Stimulated activated CD4-positive, alpha-beta T cell treated with anti-CD3 and anti-CD28 coated beads, TNF-alpha, amount 100 ng/mL, for 48 hours (primary cell): ENCODE measurements at places on chromosomes 7 and 10.

- DNase-seq = no peak
These were observed 31.0 kb downstream of the SBDS start for GRCh38 chr7:66964411-66964810.

DNA sequence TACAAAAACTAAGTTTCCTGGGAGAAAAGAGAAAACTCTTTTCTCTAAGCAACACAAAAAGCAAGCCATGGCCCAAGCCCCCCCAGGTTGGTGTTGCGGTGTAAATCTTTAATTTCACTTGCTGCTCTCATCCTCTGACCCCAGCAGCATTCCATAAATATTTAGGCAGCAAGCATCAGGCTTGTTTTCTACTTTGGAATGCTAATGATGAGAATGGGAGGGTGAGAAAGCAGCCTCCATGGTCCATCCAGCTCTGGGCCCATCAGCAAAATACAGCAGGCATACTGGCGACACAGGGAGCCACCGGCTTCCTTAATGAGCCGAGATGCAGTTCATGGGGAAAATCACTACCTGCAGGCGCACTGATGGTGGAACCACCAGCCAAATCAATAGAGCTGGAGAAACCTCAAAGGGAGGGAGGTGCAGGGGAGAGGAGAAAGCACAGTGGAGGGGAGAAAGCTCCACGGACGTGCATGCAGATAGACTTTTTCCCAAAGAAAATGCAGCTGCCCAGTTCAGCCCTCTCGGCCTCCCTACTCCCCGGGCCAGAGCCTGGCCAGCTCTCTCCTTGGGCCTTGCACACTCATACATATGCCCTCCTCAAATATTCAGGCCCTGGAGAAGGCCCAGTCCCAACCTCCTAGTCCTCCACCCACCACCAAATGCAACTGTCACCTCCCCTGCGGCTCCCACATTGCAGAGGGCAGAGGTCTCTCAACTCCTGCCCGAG, 131.9 kb downstream of the GRID1 start:
- no peak for DNase-seq

DNA sequence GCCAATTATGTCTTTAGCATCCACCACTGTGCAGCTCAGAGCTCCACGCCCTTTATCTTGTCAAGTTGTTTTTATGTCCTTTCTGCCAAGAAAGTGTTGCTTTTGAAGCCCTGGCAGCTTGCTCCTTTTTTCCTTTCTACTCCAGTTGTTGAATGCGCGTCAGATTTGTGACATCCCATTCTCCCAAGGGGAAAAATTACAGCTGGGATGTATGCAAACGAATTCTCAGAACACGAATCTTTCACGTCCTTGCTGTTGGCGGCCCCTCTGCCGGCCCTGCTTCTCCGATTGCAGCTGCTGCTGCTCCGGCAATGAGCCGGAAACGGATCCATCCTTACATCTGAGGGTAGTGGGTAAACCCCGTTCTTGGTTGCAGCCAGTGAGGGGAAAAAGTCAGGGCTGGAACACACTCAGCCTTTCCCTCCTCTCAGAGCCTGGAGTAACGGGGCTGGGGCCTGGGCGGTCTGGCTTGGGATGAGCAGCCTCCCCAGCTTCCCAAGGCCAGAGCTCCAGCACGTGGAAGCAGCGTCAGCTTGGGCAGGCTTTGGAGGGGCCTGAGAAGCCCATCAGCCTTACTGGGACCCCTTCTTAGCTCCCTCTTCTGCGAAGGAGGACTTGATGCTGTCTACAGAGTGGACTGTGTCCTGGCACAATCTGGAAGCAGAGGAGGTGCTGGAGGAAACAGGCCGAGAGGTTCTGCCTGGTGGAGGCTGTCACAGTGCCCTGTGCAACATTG, 79.0 kb upstream of the CHST15 start:
- no peak for DNase-seq

DNA sequence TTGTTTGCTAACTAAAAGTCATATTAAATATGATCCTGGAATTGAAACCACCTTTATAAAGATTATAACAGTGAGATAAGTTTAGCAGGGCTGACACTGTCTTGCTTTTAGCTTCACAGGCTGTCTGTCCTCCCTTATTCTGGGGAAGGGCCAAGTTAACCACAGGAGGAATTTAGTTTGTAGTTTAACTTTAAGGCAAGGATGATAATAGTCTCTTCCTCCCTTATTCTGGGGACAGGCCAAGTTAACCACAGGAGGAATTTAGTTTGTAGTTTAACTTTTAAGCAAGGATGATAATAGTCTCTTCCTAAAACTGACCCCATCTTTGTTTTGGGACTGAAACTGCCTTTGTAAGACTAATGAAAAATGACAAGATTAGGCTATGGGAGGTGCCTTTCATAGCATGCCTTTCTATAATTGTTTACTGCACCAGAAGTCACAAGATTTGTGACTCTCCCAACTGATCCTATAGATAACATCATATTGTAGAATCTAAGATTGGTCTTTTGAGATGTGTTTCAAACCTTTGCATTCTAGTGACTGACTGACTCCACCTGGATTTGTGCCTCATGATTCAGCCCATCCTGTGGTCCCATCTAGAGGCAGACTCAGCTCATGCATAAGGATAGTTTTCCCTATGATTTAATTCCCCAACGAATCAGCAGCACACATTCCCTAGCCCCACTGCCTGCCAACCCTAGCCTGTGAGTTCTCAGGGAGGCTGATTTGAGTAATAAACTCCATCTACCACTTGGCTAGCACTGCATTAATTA, 212.0 kb downstream of the MAGI2 start:
- no peak for DNase-seq

DNA sequence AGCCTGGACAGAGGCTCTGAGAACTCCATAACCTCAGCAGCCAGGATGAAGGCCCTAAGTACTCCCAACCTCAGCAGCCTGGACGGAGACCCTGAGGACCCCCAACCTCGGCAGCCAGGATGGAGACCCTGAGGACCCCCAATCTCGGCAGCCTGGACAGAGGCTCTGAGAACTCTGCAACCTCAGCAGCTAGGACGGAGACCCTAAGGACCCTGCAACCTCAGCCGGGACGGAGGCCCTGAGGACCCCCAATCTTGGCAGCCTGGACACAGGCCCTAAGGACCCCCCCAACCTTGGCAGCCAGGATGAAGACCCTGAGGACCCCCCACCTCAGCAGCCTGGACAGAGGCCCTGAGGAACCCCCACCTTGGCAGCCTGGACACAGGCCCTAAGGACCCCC, 16.5 kb downstream of the RRP12 start:
- no peak for DNase-seq

DNA sequence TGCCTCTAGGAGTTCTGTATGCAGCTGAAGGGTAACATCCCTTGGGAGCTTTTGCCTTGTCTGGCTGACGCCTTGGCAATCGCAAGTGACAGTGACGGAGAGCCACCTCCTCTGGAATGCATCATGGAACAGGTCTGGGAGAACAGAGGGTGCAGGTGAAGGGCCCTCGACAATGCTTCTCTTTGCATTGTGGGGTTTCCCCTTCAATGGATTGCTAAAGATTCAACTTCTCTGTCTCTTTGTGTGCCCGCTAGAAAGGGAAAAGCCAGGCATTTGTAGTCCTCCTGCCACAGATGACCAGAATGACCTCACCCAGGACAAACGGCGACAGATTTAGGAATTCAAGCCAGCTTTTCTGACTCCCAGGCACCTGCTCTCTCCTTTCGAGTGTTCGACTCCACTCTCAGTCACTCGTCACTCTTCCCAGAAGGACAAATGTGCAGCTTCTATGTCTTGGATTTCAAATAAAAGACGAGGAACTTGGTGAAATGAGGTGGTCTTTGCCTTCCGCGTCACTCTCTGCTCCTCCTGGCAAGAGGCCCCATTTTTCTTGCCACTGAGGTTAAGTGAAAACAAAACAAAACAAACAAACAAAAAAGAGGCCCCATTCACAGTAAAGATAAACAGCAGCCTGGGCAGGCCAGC, 26.1 kb downstream of the IL2RA start:
- DNase-seq = no peak

DNA sequence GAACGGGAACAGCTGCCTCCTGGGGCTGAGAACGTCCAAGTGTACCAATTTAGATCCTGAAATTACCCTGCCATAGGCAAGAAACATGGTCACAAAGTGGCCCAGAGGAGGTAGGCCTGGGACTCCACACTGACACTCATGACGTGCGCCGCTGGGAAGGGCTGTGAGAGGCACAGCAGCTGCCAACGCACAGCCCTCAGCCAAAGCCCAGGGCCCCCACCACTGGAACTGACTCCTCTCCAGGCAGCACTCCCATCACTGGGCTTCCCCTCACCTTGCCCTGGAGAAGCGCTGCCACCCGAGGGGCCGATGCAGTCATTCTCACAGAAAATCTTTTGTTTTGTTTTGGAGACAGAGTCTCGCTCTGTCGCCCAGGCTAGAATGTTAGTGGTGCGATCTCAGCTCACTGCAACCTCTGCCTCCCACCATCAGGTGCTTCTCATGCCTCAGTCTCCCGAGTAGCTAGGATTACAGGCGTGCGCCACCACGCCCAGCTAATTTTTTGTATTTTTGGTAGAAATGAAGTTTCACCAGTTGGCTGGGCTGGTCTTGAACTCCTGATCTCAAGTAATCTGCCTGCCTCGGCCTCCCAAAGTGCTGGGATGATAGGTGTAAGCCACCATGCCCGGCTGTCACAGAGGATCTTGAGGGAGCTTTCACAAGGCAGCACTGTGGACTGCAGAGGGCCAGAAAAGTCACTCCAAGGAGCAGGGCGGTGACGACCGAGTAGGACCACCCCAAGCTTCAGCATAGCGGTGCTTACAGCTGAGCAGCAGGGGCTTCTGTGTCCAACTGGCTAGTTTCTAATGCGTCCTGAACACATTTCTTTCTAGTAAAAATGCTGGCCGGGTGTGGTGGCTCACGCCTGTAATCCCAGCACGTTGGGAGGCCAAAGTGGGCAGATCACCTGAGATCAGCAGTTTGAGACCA, 13.5 kb downstream of the GUSB start:
- DNase-seq = no peak

GRCh38 chr10:77837248-77837924, 89.2 kb downstream of the DLG5 start:
- peak; percentile 66 for DNase-seq

DNA sequence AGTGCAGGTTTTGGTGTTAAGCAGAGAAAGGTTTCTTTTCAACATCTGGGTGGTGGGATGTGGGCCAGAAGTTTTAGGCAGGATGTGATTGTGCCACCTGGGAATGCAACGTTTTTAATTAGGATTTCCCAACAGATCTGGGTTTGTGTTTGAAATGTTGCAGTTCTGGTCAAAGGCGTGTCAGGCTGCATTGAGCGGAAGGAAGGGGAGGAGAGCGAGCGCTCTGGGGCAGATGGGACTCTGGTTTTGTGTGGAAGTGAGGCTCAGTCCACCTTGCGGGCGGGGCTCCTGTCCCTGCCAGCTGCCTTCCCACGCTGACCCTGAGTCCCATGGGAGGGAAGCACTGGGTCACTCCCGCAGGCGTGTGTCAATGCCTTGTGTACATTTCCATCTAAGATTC, 767.7 kb downstream of the KCNMA1 start:
- no peak for DNase-seq

- no peak for DNase-seq
These were observed 26.7 kb downstream of the CREB3L2 start for GRCh38 chr7:137975221-137975620.

DNA sequence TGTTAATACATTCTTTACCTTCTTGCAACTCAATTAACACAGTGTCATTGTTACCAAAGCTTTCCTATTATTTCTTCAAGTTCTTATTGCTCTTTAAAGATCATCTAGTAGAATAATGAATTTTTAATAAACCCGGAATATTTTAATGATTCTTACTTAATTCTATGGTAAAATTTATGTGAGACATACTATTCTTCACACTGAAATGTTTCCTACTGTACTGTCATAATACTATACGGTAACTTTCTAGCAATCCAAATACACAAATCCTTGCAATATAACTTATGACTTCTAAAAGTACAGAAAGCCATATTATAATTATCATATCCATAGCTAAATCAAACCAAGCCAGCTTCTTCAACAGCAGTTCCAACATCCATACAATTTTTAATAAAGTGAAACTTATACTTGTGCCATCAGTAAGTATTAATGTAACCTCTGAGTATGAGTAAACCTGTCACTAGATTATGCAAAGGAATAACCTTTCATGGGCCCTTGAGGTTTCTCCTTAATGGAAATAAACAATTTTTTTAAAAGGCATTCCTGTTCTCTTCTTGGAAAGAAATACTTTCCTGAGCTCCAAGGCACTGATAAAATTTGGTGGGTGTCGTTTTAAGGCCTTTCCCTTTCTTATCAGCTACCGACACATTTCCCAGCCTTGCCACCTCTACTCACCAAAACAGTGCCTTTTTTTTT, 87.4 kb downstream of the IMMP2L start:
- DNase-seq = no peak

GRCh38 chr10:2933924-2934323, 133.4 kb upstream of the PFKP start:
- DNase-seq = no peak

DNA sequence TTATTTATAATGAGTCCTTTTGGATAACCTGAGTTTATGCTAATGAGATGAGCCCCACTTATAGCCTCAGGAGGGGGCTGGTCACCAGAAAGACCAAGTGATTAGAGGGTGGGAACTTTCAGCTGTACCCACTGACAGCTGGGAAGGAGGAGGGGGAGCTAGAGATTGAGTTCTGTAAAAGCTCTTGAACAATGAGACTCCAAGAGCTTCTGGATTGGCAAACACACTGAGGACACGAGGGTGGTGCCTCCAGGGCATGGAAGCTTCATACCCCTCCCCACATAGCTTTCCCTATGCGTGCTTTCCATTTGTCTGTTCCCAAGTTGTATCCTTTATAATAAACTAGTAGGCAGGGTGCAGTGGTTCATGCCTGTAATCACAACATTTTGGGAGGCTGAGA, 20.3 kb downstream of the MRPS24 start:
- DNase-seq = no peak

DNA sequence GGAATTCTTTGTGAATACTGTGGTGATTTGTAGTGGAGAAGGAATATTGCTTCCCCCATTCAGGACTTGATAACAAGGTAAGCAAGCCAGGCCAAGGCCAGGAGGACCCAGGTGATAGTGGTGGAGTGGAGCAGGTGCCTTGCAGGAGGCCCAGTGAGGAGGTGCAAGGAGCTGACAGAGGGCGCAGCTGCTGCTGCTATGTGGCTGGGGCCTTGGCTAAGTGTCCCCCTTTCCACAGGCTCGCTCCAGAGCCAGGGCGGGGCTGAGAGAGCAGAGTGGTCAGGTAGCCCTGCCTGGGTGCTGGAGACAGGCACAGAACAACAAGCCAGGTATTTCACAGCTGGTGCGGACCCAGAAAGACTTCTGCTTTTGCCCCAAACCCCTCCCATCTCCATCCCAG, 162.9 kb downstream of the EGFR start:
- no peak for DNase-seq

DNA sequence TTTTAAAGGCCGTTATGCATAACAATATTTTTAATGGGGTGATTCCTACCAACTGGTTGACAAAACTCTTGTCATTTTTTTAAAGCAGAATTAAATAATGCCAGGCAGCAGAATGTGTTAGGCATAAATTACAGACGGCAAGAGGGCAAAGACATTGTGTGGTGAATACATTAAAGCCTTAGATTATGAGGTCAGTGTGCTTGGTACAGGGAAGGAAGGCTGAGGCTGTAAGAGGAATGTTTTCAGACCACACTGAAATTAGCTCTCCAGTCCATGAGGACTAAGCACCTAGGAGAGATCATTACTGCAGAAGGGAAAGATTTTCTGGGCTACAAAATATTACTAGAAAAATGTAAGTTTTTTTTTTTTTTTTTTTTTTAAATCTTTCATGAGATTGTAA, 312.8 kb upstream of the PRKCQ start:
- DNase-seq = no peak

- no peak for DNase-seq
These were observed 128.4 kb downstream of the RGS10 start for GRCh38 chr10:119414081-119414611.

- no peak for DNase-seq
These were observed 140.4 kb downstream of the NRBF2 start for GRCh38 chr10:63273577-63273976.
